Glutamatergic neuron (in vitro differentiated cells): ENCODE measurements at places on chromosomes 12 and 14. TPM values are rescaled to one million over a fixed set of nuclear protein-coding genes. Genes with fewer than 3 reads are reported as not detected.

Gene DNAJC22
- 4.5 TPM for total RNA-seq

DNA sequence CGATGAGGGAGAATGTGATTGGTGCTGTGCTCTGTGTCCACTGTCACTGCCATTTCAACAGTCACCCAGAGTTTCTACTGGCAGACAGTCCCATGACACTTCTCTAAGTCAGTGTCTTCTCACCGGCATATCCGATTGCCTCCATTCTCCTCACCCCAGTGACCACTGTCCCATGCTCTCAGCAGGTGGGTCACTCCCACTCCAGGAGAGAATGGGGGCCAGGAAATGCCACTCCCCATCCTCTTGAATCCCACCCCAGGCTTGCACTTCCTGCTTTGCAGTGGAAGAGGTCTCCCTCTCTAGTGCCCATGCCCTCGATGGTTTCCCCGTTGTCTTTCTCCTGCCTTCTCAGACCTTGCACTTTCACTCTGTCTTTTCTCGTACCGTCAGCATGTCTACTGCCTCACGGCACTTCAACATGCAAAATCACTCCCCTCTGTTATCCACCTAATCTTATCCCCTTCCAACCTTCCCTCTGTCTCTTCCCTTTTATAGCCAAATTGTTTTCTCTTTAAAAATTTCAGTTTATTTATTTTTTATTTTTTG is 2.2 kb upstream of the EP400 start:
- no peak for DNase-seq

GRCh38 chr12:44459569-44459968 is 416.5 kb downstream of the NELL2 start:
- no peak for DNase-seq

DNA sequence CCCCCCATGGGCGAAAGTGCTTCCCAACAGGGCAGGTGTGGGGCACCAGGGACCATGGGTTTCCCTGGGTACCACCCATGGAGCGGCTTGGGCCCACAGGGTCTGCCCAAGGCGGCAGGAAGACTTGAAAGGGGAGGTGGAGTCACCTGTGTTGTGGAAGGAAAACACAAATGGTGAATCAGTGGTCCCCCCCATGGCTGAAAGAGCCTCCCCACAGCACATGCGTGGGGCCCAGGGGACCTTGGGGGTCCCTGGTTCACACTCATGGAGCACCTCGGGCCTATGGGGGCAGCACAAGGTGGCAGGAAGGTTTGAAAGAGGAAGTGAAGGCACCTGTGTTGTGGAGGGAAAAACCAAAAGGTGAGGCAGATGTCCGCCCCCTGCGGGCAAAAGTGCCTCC is 581.9 kb downstream of the ALG10 start:
- DNase-seq, result no peak

Gene PSME1
- total RNA-seq, result 35.7 TPM
